ENCODE measurements at places on chromosomes 5 and 9.

DNA sequence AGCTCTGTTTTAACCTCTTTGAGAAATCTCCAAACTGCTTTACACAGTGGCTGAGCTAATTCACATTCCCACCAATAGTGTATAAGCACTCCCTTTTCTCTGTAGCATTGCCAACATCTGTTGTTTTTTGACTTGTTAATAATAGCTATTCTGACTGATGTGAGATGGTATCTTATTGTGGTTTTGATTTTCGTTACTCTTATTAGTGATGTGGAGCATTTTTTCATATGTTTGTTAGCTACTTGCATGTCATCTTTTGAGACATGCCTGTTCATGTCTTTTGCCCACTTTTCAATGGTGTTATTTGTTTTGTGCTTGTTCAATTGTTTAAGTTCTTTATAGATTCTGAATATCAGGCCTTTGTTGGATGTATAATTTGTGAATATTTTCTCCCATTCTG lies 225.2 kb upstream of the TRPC7 start:
- no peak for DNase-seq

GRCh38 chr9:14310311-14310710 lies 3.6 kb downstream of the NFIB start:
- no peak for DNase-seq

- DNase-seq, result no peak
Measured at GRCh38 chr5:76351577-76351976, 51.5 kb upstream of the IQGAP2 start.

DNA sequence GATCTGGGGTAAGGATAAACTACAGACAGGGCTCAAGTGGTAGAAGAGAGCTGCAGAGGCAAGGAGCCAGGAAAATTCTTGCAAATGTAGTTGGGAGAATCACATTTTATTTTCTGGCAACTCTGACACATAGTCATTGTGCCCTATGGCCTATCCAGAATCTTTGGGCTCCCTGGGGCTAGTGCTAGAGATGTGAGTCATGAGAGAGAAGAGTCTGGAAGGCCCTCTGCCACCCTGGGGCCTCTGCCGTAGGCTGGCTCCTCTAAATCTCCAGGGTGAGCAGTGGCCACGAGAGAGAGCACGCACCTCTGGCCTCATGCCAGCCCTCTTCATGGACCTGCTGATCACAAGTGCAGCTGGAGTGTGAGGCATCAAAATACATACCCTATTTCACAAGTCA lies 74.3 kb upstream of the SSBP2 start:
- DNase-seq, result no peak

DNA sequence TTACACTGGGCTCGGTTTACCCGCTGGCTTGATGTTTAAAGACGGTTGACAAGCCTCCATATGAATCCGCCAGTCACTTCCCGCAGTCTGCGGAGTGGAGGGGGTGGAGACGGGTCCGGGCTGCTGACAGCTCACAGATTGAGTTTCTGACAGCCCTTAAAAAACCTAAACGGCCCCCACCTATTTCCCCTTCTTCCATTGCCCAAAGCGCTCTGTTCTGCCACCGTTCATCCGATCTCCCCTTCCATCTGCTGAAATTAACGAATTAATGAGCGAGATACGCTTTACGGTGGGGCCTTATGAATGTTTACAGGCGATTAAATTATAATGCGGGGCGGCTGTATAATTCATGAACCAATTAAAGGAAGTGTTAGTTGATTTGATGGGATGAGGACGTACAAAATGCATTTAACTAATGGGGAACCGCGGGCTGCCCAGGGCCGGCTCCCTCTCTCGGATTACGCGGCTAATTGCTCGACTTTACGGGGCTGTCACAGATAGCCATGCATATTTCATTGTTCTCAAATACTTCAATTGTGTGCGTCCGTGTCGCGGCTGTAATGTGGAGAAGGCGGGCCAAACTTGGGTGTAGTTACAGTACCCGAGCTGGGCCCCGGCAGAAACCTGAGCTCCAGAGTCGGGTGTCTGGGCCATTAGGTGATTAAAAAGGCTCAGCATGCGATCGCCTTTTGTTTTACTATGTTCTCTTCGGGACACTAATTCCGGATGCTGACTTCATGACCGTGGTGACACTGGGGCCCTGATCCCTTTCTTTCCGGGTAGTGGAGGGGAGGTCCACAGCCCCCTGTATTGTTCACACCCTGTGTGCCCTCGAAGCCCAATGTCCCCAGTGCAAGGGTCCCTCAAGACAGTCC lies 74.9 kb downstream of the GTF3C4 start:
- no peak for DNase-seq

DNA sequence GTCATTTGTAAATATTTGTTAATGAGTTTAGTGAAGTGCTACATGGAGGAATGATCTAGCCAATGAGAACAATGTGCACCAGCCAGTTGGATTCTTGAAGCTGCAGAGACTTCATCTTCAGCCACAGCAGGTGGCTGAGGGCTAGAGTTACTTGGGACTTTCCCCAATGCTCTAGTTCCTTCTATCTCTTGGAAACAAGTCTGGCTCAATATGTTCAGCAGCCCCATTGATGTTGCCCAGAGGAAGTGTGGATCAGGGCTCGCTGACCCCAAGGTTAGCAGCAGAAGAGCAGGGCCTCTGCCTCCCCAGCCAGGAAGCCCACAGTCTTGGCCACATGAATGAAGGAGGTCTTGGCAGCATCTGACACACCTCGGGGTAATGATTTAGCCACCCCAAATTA lies 117.5 kb downstream of the SLC1A3 start:
- no peak for DNase-seq

- peak; percentile 7 for DNase-seq
Measured at GRCh38 chr5:28493456-28493855, 1455.1 kb upstream of the CDH9 start.

- DNase-seq, result no peak
Measured at GRCh38 chr5:158559066-158559465, 540.6 kb downstream of the EBF1 start.

- no peak for DNase-seq
Measured at GRCh38 chr5:58497386-58497785, 6.2 kb downstream of the GAPT start.

DNA sequence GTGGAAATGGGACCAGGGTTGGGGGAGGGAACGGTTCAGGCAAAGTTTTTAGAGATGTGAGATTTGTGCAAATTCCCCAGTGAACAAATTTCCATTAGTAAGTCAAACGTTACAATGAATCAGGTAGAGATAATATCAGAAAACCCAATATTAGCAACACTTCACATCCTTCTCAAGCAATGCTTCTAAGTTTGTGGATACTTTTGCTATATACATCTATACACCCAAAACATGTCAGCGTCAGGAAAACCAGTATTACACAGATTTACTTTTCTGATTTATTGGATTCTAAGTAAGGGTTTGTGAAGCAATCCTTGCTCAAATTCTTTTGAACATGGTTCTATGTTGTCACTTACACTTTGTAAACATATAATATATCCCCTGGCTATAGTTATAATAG lies 6.5 kb downstream of the ALDH1A1 start:
- DNase-seq, result no peak

DNA sequence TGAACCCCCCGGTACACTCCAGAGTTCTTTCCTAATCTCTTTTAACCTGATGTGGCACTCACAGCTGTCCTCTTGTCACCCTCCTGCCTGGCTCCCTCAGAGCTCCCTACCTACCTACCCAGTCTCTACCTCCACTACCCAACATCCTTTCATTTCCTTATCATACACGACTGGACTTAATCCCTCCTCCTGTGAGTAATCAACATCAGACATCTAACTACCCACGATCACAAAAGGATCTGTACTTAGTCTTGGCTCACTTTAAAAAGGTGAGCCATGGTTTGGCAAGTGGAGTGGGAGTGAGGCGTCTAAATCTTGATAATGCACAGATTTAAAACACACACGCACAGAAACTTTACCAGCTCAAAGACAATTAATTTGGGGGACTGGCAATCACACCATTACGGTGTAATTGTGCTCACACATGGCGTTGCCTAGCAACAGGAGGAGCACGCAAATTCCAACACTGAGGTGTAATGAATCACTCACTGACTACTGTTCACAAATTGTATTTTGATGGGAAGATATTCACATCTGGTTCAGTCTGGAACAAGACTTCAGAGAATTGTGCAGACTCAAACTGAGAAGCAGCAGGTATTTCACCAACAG lies 235.9 kb downstream of the EPB41L4A start:
- no peak for DNase-seq

DNA sequence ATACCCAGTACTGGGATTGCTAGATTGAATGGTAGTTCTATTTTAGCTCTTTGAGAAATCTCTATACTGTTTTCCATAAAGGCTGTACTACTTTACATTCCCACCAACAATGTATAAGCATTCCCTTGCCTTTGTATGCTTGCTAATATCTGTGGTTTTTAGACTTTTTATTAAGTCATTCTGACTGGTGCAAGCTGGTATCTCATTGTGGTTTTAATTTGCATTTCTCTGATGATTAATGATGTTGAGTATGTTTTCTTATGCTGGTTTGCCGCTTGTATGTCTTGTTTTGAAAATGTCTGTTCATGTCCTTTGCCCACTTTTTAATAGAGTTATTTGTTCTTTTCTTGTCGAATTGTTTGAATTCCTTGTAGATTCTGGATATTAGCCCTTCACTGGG lies 512.7 kb upstream of the PAPPA start:
- DNase-seq, result no peak

DNA sequence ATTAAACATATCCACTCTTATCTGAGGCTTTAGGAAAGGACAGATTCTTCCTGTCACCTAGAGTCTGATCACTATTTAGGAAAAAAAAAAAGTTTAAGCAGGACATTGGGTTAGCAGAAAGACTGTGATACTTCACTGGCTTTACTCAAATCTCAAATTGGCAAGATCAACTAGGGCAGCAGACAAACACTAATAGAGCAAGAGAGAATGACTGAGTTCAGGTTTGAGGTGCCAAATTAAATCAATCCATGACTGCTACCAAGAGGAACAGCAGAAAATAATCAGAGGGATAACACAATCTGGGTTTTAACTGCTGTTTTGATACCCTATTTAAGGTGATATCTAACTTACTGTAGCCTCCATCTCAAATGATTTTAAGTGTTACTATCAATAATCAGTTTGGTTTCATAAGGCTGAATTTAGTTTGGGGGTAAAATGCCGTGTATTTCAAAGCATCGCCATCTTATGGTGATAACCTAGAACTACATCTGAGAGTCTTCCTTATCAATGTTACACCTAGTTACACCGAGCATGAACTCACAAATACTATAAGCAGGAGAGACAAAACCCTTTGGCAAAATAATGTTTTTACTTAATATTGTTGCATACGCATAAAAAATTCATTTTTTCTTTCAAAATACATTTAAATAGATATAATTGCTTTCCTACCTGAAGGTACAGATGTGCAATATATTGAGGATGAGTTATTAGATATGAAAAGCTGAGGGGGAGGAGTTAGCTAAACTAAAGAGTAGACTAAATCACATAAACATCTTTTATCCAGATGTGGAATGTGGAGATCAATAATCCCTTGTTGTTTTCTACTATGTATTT lies 286.4 kb upstream of the CDH12 start:
- no peak for DNase-seq

GRCh38 chr5:1338196-1338490 lies 6.8 kb downstream of the CLPTM1L start:
- no peak for DNase-seq

DNA sequence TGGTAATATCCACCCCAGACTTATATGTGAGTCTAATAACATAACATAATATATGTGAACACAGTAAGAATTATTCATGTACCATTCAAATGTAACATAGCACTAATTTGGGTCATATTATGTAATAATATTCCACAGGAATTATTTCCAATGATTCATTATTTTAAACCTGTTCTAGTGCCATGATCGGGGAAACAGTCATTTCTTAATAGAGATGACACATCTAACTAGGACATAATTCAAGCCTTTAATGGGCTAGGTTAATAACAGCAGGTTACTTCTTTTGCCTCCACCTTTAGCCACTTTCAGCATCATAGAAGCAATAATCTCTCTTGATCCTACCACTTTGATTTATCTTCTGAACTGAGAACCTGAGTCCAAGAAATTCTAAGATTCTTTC lies 12.3 kb downstream of the SPINK9 start:
- no peak for DNase-seq

DNA sequence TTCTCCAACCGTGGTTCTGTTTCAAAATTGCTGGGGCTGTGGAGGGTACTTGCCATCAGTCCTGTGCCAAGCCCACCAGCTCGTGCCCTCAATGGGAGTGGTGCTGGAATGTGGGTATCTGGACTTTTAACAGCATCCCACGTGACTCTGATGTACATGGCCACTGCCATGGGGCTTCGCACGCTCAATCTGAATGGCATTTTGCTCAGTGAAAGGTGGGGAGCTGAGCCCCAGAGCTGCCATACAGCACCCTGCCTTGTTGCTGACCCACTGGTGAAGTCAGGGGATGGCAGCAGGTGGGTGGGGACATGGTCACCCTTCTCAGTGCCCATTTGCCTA lies 16.6 kb upstream of the SYNPO start:
- DNase-seq, result no peak

DNA sequence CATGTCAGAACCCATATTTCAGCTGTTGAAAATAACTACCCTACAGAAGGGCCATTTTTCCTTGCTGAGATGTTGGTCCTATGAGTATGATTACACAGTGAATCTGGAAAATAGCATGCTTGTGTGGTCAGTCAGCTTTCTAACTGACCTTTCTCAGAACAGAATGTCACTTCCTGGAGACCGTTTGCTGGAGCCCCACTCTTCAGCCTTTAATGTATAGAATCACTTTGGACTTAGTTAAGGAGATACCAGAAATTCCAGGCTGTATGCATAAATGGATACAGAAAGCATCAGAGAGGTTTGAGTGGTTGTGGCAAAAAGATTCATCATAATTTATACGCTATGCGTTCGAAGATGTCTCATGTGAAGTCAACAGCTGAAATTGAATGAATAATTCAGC lies 488.1 kb downstream of the EBF1 start:
- no peak for DNase-seq

DNA sequence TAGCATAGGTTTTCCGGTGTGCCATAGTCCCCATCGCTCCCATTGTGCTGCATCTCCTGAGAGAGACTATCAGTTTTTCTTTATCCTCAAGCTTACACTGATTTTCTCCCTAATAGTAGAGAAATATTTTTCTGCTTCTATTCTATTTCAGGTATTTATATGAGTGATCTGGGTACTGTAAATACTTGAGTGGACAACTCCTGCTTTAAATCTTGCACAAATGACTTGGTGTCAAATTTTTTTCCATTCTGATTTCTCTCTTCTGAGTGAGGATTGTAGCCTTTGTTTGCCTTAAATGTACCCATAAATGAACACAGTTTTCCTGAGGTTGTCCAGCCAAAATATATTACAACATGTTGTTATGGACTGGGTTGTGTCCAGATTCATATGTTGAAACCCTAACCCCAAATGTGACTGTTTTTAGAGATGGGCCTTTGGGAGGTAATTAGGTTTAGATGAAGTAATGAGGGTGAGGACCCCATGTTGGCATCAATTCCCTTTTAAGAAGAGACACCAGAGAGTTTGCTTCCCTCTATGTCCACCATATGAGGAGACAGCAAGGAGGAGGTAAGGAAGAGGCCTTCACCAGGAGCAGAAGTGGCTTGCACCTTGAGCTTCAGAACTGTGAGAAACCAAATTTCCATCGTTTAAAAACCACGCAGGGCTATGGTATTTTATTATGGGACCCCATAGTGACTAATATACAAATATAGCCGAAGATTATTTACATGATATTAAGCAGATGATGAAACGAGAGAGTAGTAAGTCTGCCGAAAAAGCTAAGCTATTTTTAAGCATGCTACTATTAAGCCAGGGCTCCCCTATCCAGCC lies 336.4 kb upstream of the MPDZ start:
- no peak for DNase-seq

- DNase-seq, result no peak
Measured at GRCh38 chr5:149464796-149465489, 85.9 kb upstream of the IL17B start.
